ENCODE measurements at places on chromosomes 2 and 18.

DNA sequence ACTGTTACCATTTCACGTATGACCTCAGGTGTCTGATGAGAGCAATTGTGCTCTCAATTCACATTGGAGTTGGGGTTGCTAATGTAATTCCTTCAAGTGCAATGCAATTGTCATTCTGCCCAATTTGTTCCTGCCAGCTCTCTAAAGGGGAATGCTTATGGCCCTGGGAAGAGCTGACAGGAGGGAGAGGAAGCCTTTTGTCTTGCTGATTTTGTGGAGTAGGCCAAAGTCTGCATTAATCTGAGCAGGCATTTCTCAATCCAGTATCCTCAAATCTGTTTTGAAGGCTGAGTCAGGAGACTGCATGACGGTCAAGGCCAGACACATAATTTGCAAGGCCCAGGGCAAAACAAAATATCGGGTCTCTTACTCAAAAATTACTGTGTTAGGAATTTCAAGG is 326.4 kb upstream of the SPHKAP start:
- DNase-seq: no peak

GRCh38 chr2:11633923-11634478 is 36.0 kb downstream of the NTSR2 start:
- DNase-seq: no peak

DNA sequence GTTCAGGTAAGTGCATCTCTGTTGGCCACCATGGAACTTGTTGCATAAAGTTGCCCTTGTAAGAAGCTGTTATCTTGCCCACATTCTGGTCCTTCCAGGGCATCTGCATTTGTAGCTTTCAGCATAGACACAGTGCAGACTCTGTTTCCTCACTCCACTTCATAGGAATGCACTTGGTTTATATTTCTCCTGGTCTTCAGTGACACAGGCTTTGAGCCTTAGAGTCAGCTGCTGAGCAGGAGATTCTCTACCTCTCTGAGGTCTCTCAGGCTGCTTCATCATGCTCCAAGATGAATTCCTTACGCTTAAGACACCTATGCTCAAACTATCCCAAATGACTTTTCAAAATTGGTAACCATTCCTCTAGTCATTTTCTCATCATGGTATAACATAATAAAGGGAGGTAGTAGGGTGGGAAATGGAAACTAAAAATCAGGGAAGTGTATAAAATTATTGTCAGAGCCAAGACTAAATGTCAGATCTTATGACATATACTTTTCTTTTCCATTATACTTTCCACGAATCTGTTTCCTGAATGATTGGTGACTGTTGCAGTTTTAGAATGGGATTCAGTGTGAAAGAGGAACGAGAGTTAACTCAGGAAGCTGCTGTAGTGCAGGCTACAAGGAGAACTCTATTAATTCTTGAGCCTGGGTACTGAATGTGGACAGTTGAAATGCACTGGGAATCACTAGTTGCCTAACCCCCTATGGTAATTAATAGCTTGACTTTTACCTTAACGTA is 72.0 kb downstream of the GALNT1 start:
- DNase-seq: no peak

DNA sequence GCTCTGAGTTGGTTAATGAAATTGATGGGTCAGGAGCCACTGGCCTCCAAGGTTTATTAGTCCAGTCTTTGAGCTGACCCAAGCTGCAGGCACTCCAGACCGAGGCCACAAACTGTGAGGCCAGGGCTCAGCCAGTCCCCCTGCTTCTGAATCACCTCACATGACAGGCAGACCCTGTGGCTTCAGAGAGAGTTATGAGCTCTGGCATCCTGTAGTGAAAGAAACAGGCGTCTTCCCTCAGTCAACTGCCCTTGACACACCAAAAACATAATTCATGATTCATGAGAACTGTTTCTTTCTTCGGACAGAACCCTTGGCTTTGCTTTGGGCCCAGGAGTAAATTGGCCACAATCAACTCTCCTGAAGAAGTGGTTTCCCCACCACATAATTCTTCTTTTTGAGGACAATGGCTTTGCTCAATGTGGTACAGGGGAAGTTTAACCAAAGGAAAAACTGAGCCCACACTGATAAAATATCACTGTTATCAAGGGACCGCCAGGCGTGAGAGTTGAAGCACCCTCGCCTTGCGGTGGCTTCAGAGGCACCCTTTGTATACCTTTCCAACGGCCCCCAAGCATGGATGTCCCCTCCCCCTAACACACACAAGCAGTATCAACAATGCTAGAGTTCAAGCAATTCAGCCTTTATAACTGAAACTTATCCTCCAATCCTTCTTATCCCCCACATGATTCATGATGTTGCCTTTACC is 226.9 kb downstream of the CYRIA start:
- DNase-seq: no peak

- no peak for DNase-seq
These were observed 195.5 kb downstream of the L3MBTL4 start for GRCh38 chr18:6219116-6219717.

GRCh38 chr2:67451086-67451832 is 54.1 kb downstream of the ETAA1 start:
- DNase-seq: no peak

GRCh38 chr18:74116633-74117554 is 30.7 kb downstream of the FBXO15 start:
- DNase-seq: no peak

- DNase-seq: no peak
These were observed 1938.0 kb upstream of the PIK3C3 start for GRCh38 chr18:40017021-40017420.

DNA sequence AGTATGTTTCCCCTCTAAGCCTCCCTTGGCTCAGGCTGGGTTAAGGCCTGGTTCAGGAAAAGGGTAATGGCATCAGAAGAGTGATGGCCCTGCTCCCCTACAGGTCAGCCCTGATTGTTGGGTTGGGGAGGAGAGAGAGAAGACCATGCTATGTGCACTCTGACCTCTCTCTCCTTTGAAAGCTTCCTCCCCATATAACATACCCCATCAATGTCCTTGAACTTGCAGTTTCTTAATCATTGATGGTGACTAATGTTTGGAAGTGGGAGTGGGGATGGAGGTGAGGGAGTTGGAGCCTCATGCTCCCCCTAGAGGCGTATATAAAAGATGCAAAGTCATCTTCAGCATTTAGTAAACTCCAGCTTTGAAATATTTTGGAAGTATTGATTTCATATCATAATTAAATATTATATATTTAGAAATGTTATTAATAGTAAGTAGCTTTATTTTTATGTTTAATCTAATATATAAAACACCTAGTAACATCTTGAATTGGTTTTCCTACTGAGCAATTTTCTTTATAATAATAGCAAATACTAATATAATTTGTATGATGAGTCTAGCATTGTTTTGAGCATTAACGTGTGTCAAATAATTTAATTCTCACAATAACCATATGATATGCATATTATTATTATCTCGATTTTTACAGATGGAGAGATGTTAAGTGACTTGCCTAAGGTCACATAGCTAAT is 8.8 kb downstream of the PLCL1 start:
- no peak for DNase-seq

DNA sequence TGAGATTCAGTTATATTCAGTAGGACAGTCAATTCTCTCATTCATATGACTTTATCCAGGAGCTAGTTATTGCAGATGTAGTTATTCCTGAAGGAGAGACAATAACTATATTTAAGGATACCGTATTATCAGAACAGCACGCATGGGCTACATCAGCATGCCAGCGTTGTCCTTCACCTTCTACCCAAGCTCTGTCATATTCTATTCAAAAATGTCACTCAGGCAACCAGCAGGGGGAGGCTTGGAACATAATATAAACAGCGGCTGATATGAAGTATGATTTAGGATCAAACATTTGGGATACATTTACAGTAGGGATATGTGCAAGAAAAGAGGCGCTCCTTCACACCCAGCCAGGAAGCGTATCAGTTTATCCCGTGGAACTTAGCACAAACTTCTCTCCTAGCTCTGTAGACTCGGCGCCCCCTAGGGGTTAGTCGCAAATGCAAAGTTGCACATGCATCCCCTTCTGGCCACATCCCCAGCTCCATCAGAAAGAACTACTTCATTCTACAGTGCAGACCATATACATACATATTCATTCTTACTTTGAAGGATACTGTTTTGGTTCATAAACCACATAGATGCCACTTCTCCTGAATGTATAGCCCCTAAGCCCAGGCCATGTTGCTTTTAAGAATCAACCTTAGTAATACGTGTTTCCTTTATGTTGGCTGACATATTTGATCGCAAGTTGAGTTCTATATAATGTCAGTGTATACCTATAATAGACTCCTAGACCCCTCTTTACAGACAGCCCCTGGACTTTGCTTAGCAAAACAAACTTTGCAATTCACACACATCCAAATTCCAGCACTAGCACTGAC is 759.4 kb downstream of the ADCYAP1 start:
- no peak for DNase-seq

GRCh38 chr2:16167870-16168426 is 227.6 kb downstream of the MYCN start:
- no peak for DNase-seq

- DNase-seq: no peak
These were observed 68.1 kb downstream of the CRIM1 start for GRCh38 chr2:36423619-36424120.
